ENCODE measurements at places on chromosomes 3 and 15.

- DNase-seq: no peak
These were observed 270.9 kb downstream of the TLE3 start for GRCh38 chr15:69826819-69827175.

- no peak for DNase-seq
These were observed 416.5 kb downstream of the TBL1XR1 start for GRCh38 chr3:176780766-176781165.

GRCh38 chr3:127699416-127700300, 26.9 kb downstream of the ABTB1 start:
- no peak for DNase-seq

- no peak for DNase-seq
These were observed 995.9 kb downstream of the MCTP2 start for GRCh38 chr15:95227235-95227634.

- no peak for DNase-seq
These were observed 595.4 kb downstream of the CADM2 start for GRCh38 chr3:85554153-85554552.

DNA sequence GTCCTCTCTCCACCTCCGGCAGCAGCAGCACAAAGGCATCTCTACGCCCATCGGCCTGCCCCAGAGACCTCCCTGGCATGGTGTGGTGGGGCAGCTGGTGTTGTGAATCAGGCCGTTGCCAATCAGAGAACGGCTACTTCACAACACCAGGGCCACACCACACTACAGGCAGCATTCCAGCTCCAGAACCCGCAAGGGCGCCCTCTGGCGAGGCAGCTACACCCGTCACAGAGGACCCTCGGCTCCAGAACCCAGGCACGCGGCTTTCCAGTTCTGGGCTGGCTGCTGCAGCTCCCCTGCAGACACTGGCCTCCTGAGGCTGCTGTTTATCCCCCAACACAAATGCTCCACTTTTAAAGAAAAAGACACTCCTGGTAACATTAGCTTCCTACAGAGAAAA, 127.5 kb upstream of the TOPAZ1 start:
- DNase-seq: no peak

DNA sequence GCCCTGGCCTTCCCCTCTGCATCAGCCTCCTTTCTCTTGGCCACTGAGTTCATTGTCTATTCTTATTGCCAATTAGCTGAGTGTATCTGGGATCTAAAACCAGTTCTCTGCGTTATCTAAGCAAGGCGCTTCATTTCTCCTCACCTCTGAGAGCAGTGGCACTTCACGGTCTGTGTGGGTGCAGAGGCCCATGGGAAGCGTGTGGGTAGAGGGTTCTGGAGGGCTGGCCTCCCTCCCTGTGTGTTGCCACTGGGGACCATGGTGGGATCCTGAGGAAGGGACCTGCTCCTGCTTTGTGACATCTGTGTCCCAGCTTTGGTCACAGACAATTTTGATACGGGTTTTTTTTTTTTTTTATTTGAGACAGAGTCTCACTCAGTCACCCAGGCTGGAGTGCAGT, 32.7 kb downstream of the EDEM1 start:
- DNase-seq: no peak

- no peak for DNase-seq
These were observed 16.6 kb upstream of the KLF13 start for GRCh38 chr15:31309893-31310606.

GRCh38 chr15:29818141-29818540, 4.1 kb downstream of the TJP1 start:
- DNase-seq: no peak

GRCh38 chr15:90677807-90678790, 39.0 kb upstream of the BLM start:
- DNase-seq: no peak

- no peak for DNase-seq
These were observed 28.1 kb downstream of the RPSA start for GRCh38 chr3:39434574-39434973.

- no peak for DNase-seq
These were observed 7.3 kb upstream of the ZBTB38 start for GRCh38 chr3:141360888-141361598.

GRCh38 chr15:74369084-74369745, 1.8 kb upstream of the CYP11A1 start:
- no peak for DNase-seq

DNA sequence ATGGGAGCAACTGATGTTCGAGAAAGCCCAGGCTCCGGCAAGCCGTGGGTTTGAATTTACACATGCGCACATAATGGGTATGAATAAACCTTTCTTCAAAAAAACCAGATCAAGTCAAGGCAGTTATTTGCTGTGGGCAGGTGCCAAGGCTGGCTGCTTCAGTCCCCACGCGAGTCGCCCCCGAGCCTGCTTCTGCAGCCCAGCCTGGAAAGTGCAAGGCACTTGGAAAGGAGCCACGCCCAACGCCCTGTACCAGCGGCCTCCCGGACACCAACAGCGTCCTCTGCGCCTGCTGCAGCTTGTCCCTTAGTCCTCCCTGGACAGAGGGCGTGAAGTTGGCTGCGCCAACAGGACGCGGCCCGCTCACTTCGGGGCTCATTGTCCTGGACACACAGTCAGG, 68.9 kb downstream of the KLF15 start:
- no peak for DNase-seq

GRCh38 chr15:81183439-81183775, 13.3 kb upstream of the IL16 start:
- DNase-seq: no peak

DNA sequence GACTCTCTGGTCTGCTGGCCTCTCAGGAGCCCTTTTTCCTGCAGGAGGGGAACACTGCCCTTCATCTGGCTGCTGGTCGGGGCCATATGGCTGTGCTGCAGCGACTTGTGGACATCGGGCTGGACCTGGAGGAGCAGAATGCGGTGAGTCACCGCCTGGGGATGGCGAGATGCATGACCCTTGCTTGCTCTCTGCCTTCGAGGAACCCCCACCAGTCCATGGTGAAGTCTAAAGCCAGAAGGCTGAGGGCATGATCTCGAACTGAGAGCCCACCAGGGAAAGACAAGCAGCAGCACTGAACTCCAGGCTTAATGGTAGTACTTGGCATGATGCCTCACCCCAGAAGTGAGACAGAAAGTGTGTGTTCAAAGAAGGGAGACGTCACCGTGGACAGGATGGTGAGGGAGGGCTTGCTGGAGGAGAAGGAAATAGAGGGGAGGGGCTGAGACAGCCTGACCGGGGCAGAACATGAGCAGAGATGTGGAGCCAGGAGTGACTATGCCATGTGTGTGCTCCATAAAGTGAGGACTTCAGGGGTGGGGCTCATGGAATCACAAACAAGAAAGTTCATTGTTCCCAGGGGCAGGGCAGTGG, 19.2 kb downstream of the ANKDD1A start:
- DNase-seq: no peak

- DNase-seq: no peak
These were observed 84.1 kb downstream of the ST6GAL1 start for GRCh38 chr3:187014417-187014864.

DNA sequence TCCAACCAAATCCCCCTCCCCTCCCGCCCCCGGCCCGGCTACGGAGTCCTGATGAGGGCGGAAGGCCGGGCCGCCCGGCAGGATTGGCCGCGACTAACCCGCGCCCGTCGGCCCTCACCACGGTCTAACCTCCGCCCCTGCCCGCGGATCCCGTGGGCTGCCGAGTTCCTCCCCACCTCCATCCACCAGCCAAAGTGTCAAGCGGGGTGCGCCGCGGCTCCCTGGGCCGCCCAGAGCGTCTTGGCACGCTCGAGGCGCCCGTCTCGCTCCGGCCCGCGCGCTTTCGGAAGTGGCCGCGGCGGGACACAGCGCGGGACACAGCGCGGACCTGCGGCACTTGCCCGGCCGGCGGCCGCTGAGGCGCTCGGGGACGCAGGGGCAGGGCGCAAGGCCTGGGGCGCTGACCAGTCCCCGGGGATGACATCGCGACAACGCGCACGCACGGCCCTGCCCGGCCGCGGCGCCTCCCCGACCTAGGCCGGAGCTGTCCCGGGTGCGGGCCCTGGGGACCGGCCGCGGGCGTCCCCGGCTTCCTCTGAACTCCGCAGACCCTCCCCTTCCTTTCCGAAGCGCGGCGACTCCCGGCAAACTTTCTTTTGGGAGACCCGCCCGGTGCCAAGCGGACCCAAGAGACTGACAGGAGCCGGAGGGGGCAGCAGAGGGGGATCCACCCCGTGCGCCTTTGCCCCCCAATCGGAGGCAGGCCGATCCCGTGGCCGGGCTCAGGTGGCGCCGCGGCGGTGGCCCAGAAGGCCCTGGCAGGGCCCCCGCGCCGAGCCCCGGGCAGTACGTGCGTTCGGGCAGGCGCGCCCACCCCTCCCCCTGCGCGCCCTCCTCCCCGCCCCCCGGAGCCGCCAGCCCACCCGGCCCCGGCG, 112.8 kb upstream of the ICE2 start:
- no peak for DNase-seq

- DNase-seq: no peak
These were observed 636.8 kb upstream of the KCNMB2 start for GRCh38 chr3:177899275-177900067.

- DNase-seq: no peak
These were observed 14.8 kb downstream of the BDH1 start for GRCh38 chr3:197540961-197541377.

GRCh38 chr15:29299331-29299730, 29.7 kb upstream of the NSMCE3 start:
- DNase-seq: no peak

DNA sequence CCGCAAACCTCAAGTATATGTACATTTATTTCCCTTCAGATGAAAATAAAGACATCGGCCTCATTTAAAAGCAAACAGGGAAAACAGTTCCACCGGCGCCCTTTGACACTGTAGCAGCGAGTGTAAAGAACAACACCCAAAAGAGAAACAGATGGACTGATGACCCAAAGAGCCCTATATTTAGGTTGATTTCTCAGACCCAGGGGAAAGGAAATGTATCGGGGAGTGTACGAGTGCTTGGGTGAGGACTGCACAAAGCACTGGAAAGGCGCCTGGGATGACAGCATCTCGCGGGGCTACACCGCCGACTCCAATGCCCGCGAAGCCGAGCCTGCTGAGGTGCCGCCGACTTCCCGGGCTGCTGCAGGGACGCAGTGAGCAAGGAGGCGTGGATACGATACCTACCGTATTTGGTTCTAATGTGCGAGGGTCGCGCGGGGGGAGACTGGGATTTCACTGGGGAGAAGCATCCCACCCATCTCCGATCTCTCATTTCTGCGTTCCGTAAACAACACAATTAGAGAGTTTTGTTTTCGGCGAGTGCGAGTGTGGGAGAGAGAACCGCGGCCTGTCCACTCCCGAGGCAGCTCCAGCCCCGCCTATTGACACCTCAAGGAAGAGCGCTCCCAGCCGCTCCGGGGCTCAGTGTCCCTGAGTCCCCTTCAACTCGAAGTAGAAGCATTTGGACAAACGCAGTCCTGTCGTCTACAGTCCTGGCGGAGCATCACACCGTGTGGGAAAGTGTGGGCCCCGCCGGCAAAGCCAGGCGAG, 2.0 kb downstream of the MECOM start:
- no peak for DNase-seq

DNA sequence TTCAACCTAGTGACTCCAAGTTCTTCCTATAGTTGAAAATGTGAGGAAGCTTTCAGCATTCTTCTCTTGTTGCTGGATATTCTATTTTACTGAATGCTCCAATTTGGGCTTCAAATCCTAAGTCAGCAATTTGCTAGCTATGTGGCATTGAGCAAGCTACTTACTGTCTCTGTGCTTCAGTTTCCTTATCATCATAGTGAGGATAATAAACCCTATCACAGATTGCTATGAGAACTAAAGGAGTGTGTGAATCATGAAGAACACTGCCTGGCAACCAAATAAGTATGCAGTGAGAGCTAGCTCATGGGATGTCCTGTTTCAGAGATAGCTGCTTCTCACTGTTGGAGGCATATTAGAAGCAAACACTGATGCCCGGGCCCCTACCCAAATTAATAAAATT, 163.8 kb upstream of the CDIN1 start:
- DNase-seq: no peak

- no peak for DNase-seq
These were observed 9.9 kb upstream of the ALPK3 start for GRCh38 chr15:84807228-84807627.

DNA sequence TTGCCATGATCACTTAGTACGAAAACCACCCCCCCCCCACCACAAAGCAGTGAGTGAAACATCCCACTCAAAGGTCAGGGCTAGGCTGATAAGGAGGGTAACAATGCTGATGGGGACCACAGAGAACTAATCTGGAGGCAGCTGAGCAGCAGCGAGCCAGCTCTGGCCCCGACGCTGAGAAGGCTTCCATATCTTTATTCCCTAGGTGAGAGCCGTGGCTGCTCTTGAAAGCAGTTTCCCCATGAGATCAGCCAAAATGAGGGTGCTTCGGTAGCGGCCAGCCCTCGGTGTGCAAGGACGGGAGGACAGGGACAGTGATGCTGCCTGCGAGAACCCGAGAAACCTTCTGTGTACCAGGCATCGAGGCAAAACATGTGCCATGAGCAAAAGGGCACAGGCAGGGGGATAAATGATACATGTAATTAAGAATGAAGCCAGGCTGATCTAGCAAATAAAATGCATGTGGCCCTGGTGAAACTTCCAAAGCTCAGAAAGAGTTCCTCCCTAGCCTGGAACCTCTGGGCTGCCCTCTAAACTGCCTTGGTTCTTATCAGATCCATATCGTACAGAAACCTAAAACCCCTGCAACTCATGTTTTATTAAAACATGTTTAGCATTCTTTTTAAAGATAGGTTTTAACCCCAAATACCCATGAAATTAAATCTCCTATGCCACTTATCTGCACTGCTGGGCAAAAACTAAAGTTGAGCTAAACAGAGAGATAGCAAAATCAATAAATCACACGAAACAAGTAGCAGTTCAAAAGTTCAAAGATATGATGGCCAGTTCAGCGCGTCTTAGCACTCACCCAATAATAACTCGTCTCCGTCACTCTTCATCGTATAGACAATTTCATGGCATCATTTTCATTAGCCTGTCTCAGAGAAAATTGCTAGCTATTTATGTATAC, 337.3 kb downstream of the FOXP1 start:
- DNase-seq: no peak

DNA sequence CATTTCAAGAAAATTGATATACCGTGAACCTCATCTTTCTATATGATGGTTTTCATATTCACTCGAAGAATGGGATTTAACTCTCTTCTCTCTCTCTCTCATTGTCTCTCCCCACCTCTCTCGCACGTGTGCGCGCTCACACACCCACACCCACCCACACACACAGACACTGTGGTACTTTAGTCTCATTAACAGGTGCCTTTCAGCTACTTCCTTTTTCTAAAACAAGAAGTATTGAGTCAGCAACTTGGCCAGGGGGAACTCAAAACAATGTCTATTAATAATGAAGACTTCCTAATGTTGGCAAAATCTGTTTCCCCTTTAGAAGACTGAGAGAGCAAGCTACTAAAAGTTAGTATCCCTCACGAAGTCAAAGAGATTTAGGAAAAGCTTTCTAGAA, 150.7 kb downstream of the TMCO5A start:
- DNase-seq: no peak

- DNase-seq: no peak
These were observed 426 bp upstream of the SUMF1 start for GRCh38 chr3:4467522-4467867.
